RWPE2 (cell line): ENCODE measurements at places on chromosomes 2 and 18.

DNA sequence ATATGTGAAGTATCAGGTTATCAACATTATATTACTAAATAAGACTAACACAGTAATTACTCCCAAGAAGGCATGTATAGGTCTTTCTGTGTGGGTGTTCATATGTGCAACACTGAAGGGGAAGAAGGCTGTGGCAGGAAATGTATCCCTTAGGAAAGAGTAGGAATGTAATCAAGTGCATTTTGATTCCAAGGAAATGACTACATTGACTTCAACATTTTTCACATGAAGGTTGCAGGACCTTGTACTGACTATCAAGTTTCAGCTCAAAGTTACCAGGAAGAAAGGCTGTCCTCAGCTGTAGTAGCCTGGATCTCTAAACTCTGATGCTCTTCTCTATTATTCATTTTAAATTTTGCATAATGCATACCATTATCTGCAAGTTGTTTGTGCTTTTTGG lies 680.8 kb downstream of the NYAP2 start:
- no peak for DNase-seq

DNA sequence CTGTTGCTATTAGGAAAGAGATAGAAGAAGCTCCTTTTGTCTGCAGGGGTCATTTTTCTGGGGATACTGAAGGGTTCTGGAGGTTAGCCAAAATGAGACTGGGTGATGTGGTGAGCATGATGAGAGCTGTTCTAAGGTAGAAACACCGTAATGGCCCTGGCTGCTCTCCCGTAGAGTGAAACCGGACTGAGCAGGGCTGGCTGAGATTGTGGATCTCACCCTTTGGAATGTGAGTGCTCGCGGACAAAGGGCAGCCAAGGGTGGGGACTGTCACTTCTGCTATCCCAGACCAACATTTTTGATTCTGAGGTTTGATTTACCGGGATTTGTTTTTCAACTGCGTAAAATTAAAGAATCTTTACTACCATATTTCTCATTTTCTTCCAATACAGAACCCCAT lies 36.2 kb downstream of the TNFRSF11A start:
- DNase-seq: no peak

GRCh38 chr2:10041711-10042110 lies 1.6 kb upstream of the KLF11 start:
- no peak for DNase-seq

- no peak for DNase-seq
Observed at GRCh38 chr2:185984670-185985069, 246.1 kb downstream of the FSIP2 start.

GRCh38 chr2:20580690-20581437 lies 70.0 kb downstream of the HS1BP3 start:
- peak; percentile 17 for DNase-seq

DNA sequence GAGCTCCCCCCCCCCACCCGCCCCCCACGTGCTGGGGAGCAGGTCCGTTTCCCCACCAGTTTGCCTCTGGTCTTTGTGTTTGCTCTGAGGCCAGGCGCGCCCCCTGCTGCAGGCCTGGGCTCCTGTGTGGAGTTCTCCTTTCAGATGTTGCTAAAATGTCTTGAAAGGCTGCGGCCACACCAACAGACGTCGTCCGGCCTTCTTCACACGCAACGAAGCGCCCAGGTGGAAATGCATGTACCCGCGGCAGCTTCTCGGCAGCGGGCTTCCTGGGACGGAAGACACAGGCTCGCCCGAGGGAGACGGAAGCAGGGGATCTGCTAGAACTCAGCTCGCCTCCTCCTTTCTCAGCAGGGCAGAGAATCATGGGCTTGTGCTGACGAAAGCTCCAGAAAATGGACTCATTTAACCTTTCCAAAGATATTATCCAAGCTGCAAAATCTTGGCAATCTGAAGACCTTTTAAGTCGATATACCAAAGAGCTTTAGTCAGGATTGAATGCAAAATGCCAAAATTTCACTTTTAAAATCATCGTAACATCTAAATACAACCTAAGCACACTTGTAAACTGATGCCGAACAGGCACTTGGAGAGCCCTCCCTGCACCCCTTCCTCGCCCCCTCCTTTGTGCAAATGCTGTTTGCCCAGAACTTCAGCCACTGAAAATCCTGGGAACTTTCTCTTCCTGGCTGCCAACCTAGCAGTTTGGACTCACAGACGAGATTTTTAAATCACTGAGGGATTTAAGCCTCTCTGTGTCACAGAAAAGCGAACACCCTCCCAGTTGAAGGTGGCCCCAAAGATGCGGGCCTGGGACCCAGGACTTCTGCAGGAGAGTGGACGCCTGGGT lies 125.5 kb upstream of the ZNF516 start:
- DNase-seq: no peak
